ENCODE measurements at places on chromosomes 1 and 21.

DNA sequence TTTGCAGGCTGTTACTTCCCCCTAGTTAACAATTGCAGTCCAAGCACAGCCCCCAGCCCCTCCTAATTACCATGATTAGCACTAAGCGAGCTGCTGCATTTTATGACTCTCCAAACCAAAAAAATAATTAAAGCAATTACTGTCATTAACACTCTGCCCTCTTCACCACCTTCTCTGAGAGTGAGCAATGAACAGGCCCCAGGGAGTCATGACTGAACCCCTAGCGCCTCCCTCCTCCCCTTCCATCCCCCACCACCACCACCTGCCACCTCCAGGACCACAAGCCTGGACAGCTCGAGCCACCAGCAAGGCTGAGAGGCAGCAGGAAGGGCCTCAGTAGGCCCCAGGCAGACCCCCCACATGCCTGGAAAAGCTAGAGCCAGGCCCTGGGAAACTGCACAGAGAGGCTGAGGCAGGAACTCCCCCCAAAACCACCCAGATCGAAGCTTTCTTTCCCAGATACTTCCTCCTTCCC lies 35.5 kb upstream of the ZC3H12A start:
- DNase-seq = no peak

DNA sequence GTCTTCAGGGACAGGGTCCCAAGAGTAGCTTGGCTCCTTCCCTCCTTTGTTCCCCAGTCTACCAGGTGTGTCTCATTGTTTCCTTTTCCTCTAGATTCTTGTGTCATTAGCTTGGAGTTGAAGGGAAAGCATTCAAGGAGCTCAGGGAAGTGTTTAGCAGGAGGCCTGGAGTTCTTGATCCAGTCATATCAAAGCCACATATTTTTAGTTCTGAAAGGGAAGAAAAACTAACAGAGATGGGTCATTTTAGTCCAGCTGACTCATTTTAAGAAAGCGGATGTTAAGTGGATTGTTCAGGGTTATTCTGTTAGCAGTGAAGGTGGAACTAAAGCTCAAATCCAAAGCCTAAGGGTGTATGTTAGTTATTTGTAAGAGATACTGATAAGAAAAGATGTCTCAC lies 721 bp downstream of the C1orf54 start:
- no peak for DNase-seq

DNA sequence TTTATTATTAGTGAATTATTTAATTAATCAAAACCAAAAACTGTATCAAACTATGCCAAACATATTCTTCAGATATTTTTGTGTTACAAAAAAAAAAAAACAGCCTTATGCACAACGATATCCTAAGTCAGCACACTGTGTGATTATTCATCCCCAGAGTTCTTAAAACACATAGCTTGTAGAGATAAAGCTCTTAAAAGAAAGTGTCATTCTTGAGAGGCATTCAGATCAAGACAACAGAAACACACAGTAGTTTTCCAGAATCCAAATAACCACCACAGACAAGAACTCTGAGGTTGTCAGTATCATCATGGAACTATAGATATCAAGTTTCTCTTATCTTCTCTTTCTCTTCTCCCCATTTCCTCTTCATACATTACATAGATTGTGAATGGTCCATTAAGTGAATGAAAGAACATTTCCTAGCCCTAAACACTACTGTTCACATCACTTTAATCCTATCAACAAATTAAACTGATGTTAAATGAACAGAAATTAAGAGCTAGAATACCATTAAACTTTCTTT lies 13.5 kb downstream of the ZZZ3 start:
- DNase-seq = no peak

- DNase-seq = no peak
Observed at GRCh38 chr1:244029124-244029523, 22.0 kb upstream of the ZBTB18 start.

Data from HFF-Myc (cell line).